ENCODE measurements at places on chromosomes 6 and 20. TPM values are rescaled to one million over a fixed set of nuclear protein-coding genes. Genes with fewer than 3 reads are reported as not detected.

GRCh38 chr6:35686873-35687555, 1.7 kb downstream of the FKBP5 start:
- no peak for DNase-seq

DNA sequence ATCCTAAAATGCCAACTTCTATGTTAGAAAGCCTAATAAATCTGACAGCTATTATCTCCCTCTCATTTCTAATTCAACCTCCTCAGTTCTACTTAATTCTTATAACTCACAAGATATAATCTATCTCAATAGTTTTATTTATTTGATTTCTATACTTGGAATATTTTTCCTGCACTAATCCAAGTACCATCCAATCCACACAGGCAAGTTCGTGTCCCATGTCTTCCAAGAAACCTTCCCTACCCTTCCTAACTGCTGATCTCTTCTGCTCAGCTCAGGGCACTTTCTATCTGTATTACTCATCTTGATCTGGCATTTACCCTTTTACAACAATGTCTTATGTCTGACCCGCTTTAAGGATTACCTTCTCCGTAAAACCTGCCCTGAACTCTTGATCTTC, 18.2 kb downstream of the NCOA5 start:
- no peak for DNase-seq

GRCh38 chr20:52798124-52798523, 174.0 kb upstream of the TSHZ2 start:
- DNase-seq, result no peak

- no peak for DNase-seq
These were observed 6.8 kb upstream of the TBX18 start for GRCh38 chr6:84771125-84771755.

DNA sequence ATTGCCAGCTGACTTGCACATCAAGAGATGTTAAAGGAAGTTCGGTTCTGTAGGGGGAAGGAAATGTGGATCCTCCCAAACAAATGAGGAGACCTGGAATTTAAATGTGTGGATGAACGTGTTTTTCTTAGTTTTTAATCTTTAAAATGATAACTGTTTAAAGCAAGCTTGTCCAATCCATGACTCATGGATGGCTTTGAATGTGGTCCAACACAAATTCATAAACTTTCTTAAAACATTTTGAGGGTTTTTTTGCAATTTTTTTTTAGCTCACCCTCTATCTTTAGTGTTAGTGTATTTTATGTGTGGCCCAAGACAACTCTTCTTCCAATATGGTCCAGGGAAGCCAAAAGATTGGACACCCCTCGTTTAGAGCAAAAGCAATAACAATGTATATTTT, 12.6 kb downstream of the TUBB2B start:
- no peak for DNase-seq

- DNase-seq, result no peak
These were observed 74.0 kb upstream of the RALGAPA2 start for GRCh38 chr20:20786428-20786827.

DNA sequence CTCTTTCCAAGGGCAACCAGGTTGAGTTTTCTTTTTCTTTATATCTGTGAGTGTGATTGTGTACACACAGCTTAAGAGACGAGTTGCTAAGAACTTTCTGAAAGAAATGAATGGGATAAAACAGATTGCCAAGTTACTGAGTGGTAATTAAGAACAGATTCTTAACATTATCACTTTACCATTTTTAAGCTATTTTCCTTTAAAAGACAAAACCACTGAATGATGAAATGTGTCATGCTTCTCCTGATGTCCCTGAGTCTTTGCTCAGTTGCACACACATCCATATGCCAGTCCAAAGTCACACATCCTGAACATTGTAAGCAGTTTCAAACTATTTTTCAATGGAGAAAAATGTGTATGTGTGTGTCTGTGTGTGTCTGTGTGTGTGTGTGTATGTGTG, 5.5 kb upstream of the DAAM2 start:
- no peak for DNase-seq

DNA sequence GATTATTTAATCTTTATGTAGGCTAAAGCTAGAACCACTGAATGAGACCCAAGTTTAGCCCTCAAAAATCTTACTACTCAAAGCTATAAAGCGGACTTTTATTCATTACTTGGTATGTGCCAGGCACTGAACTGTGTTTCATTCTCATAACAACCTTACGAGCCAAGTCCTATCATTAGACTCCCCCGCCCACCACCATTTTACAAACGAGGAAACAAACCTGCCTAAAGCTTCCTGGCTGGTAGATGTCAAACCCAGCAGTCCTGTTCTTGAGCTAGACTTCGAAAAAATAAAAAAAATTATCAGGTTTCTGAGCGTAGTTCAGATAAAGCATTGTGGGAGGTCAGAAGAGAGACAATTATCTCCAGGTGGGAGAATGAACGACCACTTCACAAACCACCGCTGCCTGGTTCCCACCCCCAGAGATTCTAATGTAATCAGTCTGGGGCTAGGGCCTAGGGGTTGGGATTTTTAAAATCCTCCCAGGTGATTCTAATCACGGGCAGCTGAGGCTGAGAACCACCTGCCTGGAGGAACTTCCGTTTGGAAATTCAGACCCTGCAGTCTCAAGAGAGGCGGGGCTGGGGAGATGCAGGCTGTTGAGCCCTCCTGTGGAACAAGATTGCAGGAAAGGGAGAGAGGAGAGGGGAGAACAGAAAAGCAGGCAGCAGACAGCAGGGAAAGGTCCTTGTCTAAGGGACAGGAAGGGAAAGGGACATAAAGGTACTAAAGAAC, 8.6 kb downstream of the ADTRP start:
- DNase-seq, result no peak

DNA sequence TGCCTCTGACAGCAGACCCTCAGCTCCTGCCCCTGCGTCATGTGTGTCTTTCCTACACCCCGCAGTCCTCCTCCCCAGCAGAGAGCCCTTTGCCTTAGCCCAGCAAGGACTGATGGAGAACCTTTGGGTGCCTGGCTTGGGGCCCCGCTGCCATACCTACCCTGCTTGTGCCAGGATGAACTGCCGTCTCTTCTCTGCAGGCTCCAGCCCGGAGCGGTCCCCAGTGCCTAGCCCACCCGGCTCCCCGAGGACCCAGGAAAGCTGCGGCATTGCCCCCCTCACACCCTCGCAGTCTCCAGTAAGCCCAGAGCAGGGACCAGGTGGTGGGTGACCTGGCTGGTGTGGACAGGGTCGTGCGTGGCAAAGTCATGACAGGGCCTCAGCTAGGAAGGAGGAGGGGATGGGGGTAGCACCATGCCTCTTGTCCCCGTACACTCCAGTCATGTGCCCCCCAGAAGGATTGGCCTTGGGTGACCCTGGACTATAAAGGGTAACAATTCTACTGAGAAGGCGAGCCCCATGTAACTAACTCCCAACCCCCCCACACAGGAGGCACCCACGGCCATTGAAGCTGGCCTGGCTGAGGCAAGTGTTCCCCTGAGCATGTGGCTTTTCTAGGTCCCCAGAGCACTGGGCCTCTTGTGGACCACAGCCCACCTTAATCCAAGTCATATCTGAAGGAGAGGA, 8.3 kb downstream of the HSPA12B start:
- no peak for DNase-seq

DNA sequence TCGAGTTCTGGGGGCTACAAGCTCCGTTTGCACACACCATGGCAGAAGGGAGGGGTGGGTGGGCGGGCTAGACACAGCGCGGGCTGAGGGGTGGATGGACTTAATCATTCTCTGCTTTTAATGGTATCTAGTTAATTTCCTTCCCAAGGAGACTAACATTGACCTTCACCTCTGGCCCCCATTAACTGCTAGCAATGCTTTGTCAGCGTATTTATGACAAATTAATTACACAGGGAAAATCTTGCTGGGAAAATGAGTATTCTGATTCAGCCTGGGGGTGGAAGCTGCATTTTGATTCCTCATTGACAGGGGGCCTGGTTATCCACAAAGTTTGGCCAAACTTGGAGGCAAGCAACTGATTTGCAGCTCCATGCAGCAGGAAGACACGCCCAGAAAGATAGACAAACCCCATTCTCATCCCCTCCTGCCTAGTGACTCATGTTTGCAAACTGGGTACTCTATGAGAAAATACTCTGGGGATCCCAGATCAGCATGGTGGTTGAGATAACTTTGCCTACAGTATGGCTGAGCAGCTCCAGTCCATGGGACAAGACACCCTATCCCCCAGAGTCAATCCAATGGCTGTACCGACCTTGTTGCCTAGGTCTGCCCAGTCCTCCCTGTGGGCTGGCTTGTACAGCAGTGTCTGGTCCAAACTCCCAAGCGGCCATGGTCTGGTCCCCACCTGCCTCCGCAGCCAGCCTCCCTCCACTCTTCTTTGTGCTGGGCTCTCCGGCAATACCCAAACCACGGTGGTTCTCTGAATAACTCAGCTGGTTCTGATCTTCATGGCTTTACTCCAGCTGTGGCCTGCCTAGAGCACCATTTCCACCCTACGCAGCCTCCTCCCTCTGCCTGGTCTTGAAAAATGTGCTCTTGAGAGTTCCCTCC, 19.7 kb downstream of the ZBP1 start:
- no peak for DNase-seq

DNA sequence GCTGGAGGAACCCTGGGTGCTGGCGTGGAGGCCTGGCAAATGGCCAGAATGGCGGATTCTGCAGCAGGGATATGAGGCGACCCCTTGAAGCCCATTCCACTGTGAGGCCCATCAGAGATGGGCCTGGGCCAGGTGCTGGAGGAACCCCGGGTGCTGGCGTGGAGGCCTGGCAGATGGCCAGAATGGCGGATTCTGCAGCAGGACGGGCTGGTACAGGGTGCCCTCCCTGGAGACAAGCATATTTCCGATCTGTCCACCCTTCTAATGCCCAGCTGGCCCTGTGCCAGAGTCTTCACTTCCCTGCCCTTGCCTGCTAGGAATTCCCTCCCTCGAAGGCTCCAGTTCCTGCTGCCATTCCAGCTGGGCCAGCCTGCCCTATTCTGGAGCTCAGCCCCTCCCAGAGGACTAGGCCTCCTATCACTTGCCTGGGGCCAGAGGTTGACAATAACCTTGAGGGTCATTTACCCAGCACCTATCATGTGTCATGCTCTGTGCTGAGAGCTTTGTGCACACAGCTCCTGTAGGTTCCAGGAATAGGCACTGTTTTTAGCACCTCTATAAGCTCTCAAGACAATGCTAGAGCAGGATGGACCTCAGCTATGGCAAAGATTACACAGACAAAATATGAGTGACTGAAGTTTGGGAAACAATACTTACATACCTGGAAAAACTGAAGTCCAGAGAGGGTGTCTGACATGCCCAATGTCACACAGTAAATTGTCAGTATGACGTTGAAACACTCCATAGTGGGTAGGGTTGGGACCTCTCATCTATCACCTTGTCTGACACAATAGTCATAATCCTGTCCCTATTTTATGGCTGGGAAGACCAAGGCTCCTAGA, 21.4 kb downstream of the SUN5 start:
- DNase-seq, result no peak

DNA sequence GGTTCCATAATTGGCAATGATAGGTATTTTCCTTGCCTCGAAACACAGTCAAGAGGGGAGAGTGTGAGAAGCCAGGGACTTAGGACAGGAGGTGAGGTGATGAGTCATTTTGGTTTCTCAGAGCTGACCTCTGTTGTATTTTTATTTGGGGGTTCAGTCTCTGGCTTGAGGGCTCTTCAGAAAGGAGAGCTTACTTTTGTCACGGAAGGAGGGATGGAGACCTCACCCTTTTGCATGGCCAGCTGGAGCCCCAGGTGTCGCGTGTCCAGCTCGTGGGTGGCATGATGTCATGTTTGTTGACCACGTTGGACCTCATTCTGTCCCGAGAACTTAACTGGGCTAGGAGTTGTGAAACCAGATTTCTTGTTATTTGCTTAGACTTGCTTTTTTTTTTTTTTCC, 293.9 kb downstream of the QKI start:
- no peak for DNase-seq

DNA sequence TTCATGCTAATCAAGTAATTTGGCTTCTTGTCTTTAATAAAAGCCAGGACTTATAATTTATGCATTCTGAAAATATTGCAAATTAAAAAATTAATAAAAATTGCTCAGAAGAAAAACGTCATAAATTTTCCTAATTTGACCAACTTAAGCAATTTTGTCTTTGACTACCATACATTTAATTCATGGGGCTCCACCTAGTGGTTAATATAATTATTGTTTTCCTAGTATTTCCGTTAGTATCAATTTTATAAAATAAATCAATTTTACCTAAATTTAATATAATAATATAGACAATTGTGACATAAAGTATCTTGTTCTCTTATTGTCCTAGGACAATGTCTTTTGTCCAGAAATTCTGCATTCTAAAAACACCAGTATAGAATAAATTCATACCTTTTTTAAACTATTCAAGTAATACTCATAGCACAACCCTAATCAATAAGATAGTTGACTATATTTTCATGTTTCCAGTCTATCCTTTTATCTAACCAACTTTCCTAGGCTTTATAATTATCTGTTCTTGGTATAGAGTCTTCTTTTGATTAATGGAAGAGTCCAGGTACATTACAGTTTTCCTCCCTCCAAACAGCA, 319.9 kb downstream of the TRDN start:
- DNase-seq, result peak; percentile 1

DNA sequence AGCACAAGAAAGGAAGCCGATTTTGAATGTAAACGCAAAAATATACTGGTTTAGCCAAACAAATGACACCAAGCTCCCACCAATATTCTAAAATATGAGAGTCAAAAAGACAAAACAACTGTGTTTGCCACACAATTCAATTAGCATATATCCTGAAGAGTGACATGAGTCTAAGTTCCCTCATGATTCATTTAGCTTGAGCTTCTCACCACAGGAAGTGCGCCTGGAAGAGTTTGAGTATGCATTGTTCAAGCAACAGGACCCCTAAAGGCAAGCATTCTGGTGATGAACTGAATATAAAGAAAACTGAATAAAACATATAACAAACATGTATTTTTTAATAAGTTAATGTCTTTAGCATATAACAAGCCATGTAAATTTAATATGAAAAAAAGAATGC, 115.2 kb upstream of the RUNX2 start:
- DNase-seq, result no peak

DNA sequence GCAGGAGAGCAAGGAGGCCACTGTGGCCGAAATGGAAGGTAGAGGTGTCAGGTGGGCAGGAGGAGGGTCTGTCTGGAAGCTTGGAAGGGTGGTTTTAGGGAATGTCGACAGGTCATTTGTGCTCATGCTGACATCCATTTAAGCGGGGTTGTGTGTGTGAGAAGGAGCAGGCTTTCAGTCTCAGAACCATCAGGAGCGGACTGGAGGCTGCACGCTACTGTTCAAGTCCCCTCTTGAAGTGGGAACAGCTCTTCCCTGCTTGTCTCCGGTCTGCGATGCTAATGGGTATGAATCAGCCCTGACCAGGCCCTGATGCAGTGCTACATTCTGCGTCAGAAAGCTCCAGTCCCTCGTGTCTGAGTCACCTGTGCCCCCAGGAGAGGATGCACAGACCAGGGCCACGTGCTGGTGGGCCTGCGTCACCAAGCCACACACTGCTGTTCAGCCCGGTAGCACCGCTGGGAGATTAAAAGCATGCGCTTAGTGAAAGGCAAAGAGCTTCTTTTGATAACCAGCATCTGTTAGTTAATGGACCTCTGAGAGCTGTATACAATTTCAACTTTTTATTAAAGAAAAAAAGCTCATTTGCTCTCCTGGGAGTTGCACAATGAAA, 58.0 kb downstream of the APCDD1L start:
- DNase-seq, result no peak

Gene PSORS1C2
- total RNA-seq, result not detected

Gene SLC13A3
- 0.28 TPM for total RNA-seq

Gene MLN
- not detected for total RNA-seq

Gene CST5
- not detected for total RNA-seq

Gene TRIM10
- not detected for total RNA-seq

Gene CDC25B
- total RNA-seq, result 144 TPM

Gene ZC2HC1B
- not detected for total RNA-seq
